ENCODE measurements at places on chromosomes 11 and 22.

GRCh38 chr11:65311170-65311678 lies 3.4 kb upstream of the CDC42EP2 start:
- DNase-seq: no peak

DNA sequence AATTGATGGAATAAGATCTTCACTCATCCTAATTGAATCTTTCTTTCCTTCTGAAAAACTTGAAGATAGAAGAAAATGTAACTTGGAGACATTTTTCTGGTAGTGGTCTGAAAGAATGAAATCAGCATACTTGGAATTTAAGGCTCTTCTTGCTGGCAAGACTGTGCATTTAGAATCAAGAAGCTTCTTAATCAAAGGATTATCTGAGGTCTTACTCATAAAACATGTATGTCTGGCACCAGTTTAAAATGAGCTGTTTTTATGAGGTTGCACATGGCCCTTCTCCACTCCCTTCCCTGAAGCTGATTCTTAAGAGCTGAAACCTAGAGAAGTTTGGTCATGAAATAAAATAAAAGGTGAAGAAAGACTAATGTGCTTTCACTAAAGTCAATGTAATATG lies 77.3 kb downstream of the ARHGEF12 start:
- DNase-seq: no peak

DNA sequence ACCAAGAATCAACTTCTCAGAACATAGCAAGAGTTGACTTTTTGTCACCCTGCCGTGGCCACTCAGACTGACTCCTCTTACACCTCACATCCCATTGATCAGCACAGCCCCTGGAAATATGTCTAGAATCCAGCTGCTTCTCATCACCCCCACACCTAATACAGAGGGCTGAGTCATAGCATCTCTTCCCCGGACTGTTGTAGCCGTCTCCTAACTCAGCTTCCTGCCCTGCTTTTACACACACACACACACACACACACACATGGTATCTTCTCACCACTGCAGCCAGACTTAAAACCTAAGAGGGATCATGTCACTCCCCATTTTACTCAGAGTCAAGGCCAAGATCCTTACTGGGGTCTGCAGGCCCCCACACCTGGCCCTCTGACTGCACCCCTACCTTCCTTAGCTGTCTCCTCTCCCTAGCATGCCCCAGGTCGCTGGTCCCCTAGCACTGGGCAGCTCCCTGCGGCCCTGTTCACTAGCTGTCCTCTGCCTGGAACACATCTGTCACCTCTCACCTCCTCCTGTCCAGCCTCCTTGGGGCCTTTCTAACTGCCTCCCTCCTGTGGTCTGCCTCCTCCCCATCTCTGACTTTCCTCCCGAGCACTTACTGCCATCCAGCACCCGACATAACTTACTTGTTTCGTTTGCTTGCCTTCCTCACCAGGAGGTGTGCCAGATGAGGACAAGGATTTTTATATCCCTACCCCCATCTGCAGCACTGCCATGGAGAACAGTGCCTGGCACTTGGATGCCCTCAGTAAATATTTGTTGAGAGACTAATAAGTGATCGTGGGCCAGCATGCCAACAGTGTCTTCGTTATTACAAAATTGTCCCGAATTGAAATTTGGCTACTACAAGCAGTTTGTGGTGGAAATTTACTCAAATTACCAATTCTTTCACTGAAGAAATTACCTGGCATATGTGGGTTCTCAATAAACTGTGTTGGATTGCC lies 61.9 kb downstream of the BMAL1 start:
- DNase-seq: no peak

DNA sequence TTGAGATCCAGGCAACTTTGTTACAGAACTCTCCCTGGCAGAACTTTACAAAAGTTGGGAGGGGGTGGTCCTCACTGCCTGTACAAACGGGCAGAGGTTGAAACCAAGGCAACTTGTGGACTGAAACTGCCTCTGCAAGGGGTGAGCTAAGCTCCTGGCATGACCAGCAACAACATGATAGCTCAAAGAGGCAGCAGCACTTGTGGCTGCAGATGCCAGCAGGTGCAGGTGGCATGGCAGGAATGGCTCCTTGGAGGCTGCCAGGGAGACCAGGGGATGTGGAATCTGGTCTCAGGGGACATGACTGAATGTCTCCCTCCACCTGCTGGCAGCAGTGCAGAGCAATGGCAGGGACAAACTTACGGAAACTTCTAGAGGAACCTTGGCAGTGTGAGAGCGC lies 38.8 kb upstream of the PHF21A start:
- DNase-seq: no peak

DNA sequence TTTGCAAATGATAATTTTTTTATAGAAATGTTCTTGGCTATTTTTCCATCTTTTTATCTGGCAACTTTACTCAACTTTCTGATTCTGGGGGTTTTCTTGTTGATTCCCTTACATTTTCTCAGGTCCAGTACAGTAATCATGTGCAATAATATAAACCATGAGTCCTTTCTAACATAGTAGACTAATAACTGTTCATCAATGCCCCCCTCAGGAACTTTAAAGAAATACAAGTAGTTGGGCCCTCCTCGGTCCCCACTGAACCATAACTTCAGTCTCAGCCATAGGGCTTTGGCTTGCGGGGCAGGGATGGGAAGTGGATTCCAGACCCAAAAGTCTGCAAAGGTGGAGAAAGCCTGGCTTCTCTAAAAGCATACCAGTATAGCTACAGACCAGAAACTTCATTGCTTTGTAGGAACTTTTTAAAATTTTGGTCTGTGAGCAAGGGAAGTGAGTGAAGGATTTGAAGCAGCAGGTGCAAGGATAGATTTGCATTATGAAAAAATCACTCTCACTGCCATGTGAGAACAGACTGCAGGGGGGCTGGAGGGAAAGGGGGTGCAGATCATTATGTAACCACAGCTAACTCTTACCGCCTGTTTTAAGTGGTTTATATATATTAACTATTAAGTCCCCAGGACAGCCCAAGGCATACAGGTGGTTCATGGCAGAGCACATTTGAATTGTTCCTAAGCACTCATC lies 10.4 kb upstream of the TUB start:
- DNase-seq: no peak

GRCh38 chr11:3003396-3004231 lies 11.5 kb upstream of the NAP1L4 start:
- no peak for DNase-seq

DNA sequence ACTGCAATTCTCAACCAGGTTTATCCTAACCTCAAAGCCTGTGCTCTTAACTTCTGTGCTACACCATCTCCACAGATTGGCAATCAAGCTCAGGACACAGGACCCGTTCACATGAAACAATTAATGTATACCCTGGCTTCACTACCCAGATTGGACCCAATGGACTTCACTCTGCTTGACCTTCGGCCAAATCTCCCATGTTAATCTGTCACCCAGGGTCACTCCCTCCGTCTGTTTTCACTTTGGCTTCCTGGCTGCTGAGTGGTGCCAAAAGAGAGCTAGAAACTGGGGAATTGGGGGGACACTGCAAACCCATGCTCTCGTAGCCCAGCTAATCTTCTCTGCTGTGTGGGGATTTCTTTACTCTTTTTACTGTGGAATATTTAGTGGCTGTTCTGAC lies 216.1 kb upstream of the ZC3H12C start:
- DNase-seq: no peak

DNA sequence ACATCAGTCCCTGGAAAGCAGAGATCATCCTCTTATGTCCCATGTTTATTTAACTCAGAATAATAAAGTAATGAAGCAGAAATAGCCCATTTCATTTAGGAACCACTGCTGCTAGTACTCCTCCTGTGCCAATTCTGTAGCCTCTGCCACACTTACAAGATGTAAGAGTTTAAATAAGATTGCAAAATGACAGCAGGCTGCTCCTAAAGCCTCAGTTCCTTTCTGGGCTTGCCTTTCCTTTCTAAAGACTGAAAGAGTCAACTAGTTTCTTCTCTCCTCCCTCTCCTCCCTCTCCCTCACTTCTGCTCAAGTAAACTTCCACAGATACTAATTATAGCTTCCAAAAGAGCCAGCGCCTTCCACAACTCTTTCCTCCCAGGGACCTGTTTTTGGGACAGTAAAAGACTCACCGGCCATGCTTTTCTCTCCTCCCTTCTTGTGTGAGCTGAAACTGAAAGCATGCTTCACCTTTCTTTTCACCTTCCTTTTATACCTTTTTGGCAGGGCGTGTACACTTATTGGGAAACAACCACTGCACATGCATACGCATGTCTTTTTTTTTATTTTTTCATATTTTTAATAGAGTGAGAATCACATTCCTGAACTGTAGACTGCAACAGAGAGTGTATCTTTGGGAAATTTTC lies 26.1 kb upstream of the CARD16 start:
- DNase-seq: no peak

DNA sequence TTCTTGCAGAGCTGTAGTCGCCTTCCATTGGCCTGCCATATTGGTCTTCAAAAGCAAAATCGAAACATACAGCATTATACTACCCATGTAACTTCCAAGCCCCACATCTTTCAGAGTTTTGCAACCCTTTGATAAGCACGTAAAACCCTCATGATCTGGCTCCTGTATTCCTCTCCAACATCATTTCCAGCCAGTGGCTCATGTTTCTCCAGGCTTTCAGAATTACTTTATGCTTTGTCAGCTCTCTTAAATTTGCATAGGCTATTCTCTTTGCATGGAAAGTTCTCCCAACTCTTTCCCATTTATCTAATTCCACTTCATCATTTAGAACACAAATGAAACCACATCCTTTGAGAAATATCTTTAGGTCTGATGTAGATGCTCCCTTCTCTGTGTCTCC lies 67.8 kb upstream of the DDI1 start:
- no peak for DNase-seq

DNA sequence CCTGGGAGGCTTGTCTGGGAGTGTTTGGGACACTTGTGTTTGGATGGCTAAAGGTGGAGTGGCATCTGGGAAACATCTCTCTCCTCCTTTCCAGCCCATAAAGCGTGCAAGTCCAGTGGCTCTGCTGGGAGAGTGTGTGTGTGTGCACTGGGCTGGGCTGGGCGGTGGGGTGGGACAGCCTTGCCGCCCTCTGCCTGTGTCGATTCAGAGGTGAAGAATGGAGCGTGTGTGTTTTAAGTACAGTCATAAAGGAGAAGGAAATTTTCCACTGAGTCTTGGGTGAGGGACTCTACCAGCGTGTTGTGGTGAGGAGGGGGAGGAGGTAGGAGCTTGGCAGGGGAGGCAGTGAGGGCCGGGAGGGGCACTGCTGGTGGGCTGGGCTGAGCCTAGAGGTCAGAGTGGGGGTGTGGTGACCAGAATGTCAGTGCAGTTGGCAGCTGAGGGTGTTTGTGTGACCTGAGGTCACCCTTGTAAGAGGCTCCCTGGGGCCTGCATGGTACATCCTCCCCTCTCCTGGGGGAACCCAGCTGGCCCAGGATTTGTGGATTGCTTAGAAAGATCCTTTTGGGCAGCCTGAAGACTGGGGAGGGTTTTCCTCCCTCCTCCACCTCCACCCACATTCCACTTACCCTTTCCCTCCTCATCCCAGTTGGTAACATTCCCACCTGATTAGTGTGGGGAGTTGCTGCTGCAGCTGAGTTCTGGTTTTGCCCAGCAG lies 1.7 kb downstream of the TIMP3 start:
- no peak for DNase-seq

DNA sequence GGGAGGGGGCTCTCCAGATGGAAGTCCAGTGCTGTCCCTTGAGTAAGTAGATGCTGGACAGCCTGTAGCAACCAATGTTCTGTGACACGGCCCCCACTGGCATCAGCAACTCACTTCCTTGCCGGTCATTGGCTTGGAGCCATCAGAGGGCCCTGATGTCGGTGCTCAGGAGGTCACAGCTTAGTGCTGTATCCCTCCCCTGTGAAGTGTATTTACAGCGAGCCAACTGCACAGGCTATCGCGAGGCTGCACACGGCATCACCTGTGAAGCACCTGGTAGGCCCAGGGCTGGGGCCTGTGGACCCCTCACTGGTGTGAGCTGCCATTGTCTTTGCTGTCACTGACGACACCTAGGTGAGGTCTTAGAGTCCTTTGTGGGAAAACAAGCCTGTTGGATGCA lies 13.4 kb upstream of the ACR start:
- DNase-seq: no peak

- DNase-seq: no peak
Observed at GRCh38 chr11:17328871-17329494, 22.6 kb upstream of the NCR3LG1 start.

DNA sequence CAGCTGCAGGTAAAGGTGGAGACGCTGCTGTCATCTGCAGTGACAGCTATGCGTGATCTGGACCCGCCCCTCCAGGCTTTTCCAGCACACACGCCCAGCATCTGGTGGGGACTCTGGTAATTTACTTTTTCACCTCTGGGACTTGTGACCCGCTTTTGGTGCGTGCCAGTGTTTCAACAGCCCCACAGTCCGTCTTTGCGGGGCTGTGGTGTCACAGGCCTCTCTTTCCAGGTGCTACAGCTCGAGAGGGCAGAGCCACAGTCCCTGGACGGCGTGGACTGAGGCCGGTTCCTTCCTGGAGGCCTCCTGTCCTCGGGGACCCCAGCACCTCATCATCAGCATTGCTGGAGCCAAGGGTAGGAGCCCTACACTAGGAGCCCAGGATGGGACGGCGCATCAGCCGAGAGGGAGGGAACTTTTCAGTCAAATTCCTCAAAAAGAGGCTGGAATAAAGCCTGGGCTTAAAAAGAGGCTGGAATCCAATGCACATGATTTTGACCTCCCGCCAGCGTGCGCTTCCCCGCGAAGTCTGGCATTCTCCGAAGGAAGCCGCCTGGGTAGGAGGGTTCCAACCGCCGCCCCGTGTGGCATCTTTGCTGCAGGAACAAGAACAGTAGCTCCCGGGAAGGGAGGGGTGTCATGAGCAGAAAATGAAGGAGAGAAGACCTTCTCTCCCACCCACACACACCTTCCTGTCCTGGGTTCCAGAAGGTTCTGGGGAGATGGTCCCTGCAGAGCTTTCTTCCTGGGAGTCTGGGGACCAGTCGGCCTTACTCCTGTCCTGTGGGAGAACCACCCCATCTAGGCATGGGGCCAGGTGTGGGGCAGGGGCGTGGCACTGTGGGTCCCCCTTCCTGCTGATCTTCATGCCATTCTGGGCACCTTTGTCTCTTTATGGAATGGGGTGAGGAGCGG lies 25.7 kb upstream of the KRTAP5-7 start:
- no peak for DNase-seq

- no peak for DNase-seq
Observed at GRCh38 chr11:70090961-70091381, 12.9 kb downstream of the ANO1 start.

DNA sequence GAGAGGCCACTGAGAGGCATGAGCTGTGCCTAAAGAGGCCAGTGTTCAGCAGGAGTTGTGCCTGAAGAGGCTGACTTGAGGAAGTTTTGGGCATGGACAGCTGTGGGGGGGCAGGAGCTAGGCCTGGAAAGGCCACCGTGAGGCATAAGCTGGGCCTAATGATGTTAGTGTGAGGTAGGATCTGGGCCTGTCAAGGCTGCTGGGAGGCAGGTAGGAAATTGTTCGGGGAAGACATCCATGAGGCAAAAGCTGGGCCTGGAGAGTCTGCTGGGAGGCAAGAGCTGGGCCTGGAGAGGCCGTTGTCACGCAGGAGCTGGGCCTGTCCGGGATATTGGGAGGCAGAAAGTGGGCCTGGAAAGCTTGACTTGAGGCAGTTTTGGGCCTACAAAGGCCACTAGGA lies 44.9 kb downstream of the OR4C45 start:
- DNase-seq: no peak
